ENCODE measurements at places on chromosomes 5 and 9.

- no peak for DNase-seq
Observed at GRCh38 chr9:86406366-86406765, 52.2 kb upstream of the TUT7 start.

GRCh38 chr5:112930082-112930344 lies 8.0 kb upstream of the REEP5 start:
- DNase-seq, result no peak

GRCh38 chr5:180591311-180591887 lies at the start of gene SCGB3A1:
TSS of gene SCGB3A1 (minus strand) at chr5:180591499. CDS start at chr5:180591462, 37 bp downstream.
- no peak for DNase-seq

DNA sequence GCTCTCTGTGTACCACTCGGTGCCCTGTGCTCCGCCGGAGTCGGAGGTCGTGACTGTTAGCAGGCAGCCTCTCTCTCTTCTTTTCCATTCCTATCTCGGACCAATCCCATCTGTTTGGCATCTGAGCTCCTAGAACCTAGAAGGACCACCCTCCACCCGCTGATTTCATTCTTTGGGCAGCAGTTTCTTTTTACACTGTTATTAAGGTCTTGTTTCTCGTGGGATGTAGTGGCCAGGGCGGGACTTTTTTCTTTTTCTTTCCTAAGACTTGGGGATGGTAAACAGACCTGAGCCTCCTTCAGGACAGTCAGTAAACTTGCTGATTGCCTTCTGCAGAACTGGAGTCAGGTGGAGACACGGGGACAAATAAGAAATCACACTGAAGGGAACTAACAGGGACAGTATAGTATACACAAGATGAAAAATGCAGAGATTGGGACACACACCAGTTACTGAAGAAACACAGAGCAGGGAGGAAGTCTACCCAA lies 500 bp downstream of the URM1 start:
- no peak for DNase-seq

DNA sequence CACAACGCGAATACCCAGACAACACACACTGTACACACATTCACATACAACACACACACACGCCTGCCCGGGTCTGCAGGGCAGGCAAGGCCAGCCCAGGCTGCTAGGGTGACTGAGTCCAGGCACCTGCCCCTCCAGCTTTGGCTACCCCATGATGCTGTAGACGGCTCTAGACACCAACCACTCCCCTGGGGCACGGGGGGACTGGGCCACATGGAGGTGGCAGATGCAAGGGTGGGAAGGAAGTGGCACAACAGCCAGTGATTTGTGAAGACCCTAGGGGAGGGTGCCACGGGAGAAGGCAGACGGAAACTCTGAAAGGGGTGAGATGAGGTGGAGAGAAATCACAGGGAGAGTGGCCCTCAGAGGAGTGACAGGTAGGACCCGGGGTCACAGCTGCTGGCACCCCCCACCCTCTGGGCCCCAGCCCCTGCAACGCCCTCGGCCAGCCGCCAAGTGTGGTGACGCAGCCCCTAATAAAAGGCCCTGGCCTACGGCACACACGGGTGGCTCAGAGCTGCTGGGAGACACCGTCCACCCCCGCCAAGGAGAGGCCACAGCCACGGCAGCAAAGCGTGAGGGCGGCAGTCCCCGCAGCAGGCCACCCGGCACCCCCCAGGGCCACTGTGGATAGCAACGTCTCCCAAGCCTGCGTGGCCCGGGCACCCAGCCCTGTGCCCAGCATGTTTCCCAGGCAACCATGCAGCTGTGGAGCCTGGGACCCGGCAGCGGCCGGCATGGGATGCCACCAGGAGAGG lies 6.6 kb upstream of the CCDC187 start:
- DNase-seq, result no peak

DNA sequence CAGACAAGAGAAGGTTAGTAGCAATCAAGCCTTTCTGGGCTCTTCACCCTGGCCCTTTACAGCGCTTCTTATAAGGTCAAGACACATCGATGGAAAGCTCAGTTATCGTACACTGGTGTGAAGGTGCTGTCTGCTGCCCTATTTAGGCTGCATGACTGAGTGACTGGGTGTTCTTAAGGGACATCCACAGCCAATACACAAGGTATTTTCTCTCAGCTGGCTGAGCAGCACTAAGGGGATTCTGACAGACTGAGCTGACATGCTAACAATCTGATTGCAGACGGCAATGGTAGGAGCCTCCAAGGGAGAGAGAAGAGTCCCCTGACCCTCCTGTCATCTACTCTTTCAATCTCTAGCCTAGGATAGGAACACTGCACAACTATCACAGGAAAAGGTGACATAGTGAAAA lies 577.9 kb downstream of the ISL1 start:
- no peak for DNase-seq

DNA sequence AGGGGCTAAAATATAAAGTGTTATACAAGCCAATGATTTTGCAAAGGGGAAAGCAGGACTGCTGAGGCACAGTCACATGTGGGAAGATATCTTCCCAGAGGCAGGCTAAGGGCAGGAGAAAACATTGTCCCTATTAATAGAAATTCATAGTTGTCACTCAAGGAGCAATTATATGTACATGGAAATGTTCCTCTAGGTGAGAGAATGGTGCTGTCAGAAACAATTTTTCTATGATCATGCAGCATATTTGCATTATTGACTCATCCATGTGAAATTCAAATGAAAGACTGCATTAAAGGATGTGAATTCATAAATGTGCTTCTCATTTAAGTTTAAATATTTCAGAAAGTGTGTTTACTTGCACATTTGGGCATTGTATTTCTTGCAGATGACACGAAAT lies 775.9 kb upstream of the CDH9 start:
- no peak for DNase-seq
